ENCODE measurements at places on chromosomes 3 and 15.

- DNase-seq: no peak
Measured at GRCh38 chr3:11622586-11623550, 20.8 kb downstream of the VGLL4 start.

GRCh38 chr3:52022323-52023100, 26.8 kb upstream of the RPL29 start:
- DNase-seq: no peak

GRCh38 chr3:131329774-131330173, 51.8 kb upstream of the NUDT16 start:
- no peak for DNase-seq

GRCh38 chr15:40340740-40341400, at the start of gene CCDC9B:
Gene CCDC9B, minus strand, starts transcription at chr15:40340939. Its CDS starts 120 bp downstream, at chr15:40340819.
- DNase-seq: no peak

DNA sequence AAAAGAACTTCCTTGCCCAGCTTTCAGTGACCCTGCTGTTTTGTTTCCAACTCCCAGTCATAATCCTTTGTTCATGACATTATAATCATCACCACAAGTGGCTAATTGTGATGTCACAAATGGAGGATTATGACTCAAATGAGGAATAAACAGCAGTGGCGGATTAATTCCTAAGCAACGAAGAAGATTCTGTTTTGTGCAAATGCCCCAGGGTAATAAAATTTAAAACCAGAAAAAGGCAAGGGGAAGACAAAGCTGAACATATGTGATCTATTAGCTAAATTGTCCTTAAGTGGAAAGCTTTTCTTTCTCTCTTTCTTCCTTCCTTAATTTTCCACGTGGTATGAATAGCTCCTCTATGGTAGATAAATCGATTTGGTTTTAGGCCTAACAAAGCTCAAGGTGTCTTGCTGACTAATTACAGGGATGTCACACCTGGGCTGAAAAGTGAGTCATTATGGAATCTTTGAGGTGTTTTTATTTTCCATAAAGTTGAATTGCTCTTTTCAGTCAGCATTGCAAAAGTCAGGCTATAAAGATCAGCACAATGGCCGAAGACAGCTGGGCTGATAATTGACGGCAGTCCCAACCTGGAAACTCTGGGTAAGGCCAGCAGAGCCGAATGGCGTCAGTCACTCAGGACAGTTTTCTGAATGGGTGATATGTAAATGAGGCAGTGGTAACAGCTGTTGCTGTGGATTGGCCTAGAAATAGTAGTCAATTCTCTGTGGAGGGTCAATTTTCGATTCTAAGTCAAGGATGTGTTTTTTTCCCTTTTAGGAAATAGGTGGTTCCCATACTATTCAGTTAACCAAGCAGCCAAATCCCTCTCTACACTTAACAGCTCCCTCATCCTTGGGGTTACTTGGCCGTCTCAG, 121.5 kb downstream of the PTPRG start:
- DNase-seq: no peak

GRCh38 chr3:111794711-111795110, 64.4 kb upstream of the PHLDB2 start:
- no peak for DNase-seq

GRCh38 chr3:112675943-112676535, 35.1 kb upstream of the CCDC80 start:
- DNase-seq: no peak

GRCh38 chr3:83842511-83842910, 1116.3 kb upstream of the CADM2 start:
- DNase-seq: no peak

- no peak for DNase-seq
Measured at GRCh38 chr3:64575211-64575844, 112.5 kb downstream of the ADAMTS9 start.

DNA sequence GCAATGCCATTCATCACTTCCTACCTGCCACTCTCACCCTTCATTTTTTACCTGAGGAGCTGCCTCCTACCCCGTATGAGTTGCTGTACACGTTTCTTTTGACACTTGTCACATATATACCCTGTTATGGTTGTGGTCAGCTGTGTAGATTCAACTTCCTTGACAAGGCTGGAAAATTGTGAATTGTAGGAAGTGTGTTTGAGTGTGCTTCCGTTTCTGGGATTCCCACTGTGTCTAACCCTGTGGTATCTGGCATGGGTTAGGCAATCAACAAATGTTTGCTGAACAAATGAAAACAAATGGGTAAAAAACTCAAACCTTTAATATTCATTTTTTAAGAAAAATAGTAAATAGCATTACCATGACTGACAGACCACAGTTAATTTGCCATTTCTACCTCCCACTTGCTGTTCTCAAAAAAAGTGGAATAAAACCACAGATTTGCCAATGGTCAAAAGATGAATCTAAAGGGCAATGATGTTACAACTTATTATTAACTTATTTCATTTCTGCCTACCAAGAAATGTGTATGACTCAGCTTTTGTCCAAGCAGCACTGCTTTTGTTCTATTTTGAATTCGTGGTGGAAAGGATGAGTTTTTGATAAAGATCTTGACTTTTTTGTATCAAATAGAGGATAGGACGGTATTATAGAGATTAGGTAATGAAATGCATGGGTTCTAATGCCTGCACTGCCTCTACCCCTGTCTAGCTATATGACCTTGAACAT, 404.6 kb downstream of the LPP start:
- DNase-seq: no peak

DNA sequence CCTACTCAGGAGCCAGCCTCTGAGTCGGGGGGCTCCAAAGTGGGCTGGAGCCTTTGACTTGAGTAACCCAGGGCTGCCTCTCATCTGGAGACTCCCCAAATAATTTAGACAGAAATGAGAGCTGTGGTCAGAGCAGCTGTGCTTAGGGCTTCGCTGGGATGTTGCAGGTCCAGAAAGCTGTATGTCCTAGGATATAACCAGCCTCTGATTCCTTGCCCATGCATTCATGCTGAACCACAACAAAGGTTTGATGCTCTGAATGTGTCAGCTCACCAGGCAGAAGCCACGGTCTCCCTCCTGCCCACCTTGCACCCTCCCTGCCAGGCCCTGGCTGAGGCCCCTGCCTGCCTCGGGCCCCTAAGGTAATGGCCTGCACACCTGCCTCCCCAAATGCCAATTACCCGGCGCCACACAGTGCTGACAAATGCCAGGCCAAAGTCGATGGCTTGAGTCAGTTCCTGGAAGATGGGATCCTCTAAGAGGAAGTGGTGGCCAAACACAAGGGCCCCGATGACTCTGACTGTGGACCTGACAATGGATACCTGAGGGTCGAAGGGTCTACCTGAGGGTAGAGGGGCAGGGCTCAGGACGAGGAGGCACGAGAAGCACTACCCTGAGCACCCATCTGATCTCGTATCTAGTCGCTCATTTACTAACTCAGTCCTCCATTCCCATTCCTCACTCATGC, 21.7 kb upstream of the PARL start:
- DNase-seq: no peak

- DNase-seq: no peak
Measured at GRCh38 chr15:60384053-60384452, 13.7 kb downstream of the ANXA2 start.

- DNase-seq: no peak
Measured at GRCh38 chr15:100053474-100054121, 288.2 kb downstream of the ADAMTS17 start.

- peak; percentile 11 for DNase-seq
Measured at GRCh38 chr3:143081844-143082778, 37.5 kb upstream of the CHST2 start.

- DNase-seq: no peak
Measured at GRCh38 chr3:48440590-48440958, 517 bp downstream of the TMA7 start.

DNA sequence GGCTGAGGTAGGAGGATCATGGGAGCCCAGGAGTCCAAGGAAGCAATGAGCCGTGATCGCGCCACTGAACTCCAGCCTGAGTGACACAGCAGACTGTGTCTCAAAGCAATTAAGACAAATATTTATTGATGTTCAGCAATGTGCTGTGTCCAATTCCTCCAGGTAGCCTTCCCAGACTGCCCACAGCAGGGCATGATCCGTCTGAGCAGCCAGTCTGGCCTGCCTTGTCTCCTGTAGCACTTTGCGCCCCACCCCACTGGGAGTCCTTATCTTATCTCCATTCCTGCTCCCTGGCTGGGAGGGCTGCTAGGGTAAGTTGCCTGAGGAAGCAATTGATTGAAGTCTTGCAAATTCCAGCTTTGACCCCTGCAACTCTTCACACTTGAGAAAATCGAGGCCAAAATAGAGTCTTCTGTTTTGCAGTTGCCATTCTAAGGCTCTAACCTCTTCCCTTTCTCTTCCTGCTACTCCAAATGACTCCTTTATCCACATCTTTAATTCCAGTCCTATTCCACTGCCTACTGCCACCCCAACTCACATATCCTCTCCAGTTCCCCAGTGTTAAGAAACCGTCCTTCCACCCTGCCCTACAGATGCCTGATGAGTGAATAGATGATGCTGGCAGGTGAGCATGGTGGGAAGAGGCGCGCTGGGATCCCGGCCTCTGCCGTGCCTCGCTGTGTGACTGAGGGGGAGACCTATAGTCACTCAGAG, 26.9 kb upstream of the LCTL start:
- no peak for DNase-seq

- no peak for DNase-seq
Measured at GRCh38 chr15:77493324-77493907, 72.7 kb downstream of the HMG20A start.

DNA sequence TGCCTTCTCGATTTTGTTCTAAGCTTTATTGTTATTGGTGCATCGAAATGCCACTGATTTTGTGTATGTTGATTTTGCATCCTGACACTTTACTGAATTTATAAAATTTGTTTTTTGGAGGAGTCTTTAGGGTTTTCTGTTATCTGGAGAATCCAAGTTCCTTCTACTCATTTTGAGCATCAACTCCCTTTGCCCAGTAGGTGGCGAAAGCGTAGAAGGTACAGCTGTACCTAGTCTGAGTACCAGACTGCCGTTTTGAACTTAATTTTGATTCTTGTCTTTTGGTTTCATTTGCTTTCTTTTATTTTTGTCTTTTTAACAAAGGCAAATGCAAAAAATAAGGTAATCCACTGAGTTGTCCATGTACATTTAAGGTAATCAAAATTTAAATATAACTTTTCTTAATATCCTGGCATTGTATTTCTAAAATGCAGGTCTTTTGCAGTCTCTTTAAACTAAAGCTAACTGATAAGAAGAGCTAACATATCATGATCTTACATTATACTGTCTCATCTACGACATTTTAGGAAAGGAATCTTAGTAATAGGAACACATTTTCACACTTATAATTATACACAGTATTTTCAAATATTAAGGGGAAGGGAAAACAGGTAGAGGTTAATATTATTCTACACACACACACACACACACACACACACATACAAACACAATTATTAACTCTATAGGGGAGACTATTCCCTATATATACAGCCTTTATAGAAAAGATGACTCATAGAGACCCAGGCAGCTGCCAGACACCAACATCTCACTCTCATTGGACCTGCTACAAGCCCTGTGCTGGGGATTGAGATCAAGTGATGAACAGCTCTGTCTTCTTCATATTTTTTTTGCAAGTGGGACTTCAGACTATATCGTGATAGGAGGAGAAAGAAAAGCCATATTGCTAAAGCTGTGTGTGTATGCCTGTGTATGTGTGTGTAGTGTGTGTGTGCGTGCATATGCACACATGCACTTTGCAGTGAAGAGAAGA, 71.8 kb downstream of the SYNPR start:
- peak; percentile 22 for DNase-seq

DNA sequence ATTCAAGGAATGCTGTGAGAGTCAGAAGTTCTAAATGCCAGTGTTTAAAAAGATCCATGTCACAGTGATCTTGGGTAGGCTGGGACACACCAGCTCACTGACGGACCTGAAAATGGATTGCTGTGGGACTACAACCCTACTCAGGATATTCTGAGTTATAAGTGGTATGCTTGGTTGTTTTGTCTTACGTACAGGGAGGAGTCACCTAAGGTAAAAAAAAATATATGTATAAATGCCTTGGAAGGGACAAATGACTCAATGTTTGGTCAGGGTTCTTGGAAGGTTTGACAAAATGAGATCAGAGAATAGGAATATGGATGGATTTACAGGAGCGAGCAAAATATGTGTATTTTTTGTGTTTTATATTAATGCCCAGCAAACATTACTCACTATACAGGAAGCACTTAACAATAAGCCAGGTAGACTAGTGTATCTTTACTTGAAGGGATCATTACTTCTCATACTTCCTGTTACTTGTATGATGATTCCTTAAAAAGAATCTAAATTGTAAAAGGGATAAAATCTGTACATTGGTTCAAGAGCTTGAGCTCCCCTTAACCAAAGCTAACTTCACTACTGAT, 767.3 kb downstream of the GBE1 start:
- no peak for DNase-seq

DNA sequence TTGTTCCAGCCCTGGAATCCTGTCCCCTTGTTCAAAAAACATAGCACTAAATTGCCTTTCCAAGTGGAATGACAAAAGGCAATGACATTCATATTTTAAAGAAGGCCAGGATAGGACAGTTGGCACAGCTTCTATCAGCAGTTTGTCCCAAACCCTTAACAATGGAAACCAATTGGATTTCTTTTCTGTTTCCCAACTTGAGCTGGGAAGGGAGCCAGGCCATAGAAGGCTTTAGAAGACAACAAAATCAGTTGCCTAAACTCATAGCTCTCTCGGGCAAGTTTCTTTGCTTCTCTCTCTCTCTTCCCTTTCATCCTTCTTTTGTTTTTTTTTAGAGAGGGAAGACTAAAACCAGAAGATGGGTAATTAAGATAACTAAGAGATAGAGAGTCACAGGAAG, 227.7 kb upstream of the TPRG1 start:
- no peak for DNase-seq

- DNase-seq: no peak
Measured at GRCh38 chr3:178392511-178392926, 143.7 kb upstream of the KCNMB2 start.

GRCh38 chr3:16871915-16872842, 12.6 kb upstream of the PLCL2 start:
- DNase-seq: no peak

DNA sequence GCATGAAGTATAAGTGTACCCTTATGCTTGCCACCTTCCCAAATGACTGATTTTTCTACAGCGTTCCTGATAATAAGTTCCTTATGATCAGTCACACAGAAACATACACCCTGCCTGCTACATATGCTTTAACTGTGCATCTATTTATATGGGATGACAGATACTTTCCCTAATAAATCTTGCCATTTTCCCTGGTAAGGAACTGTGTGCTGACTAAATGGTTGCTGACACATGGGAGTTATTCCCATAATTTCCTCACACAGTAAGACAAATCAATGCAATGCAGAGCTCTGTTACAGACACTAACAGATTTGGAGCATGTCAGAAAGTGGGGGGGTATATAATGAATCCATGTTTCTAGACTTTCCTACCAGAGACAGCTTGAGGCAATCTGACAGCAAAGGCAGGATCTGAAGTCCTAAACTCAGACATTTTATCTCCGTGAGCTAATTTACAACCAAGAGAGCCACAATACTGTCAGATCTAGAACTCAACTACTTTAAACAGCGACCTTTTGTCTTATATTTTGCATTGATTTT, 86.9 kb upstream of the TCF12 start:
- no peak for DNase-seq

DNA sequence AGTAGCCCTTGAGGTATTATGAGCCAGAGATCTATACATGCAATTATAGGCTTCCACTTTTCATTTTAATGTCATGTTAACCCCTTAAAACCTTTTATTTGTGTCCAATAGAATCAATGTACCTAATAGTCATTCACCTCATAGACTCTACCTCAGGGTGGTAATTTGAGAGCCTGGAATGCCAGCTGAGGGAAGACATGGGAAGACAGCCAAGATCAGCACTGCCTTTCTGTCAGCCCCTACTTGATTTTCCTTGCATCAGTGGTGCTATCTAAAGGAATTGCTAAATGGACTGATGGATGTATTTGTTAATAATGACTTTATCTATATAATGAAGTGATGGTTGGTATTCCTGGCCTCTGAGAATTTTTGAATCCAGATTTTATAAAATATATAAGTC, 113.3 kb upstream of the GBE1 start:
- DNase-seq: no peak
